ENCODE measurements at places on chromosomes 12 and 14. TPM values are rescaled to one million over a fixed set of nuclear protein-coding genes. Genes with fewer than 3 reads are reported as not detected.

The RFLNA gene
- total RNA-seq, result not detected

DNA sequence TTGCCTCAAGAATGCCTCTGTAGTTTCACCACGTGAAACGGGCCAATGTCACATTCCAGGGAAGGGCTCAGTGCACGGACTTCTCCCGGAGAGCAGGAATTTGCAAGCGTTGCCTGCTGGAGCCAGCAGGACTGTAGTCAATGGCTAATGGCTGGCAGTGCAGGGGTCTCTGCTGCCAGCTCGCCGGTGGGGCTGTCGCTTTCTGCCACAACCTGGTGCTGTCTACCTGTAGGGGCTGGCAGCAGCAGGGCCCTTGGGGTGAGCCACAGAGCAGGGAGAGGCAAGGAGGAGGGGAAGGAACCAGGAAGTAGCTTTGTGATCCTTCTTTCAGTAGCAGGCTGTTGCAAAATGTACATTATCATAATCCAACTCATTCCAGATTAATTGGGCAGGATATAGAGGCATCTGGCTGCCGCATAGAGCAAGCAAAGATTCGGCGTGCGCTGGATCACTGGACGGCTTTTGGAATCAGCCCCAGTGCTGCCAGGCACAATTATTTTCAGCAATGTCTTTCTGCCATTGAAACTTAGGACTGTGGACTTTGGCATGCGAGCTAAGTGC is 114.1 kb downstream of the PAPOLA start:
- DNase-seq, result no peak
- peaks cover 6% of the 10 kb centered on the region for H3K27me3 ChIP-seq
- H3K4me1 ChIP-seq, result no peaks in the 10 kb centered on the region
- no peaks in the 10 kb centered on the region for H3K36me3 ChIP-seq
- no peak overlapping the region for H3K27ac ChIP-seq

- H3K27ac ChIP-seq, result no peak overlapping the region
- DNase-seq, result no peak
- no peak overlapping the region for H3K4me3 ChIP-seq
- H3K4me1 ChIP-seq, result peaks cover 6% of the 10 kb centered on the region
- H3K27me3 ChIP-seq, result peaks cover 2% of the 10 kb centered on the region
Measured at GRCh38 chr14:105882626-105883025, 356.2 kb downstream of the TMEM121 start.

- H3K36me3 ChIP-seq, result peaks cover 13% of the 10 kb centered on the region
- DNase-seq, result no peak
- H3K27me3 ChIP-seq, result no peaks in the 10 kb centered on the region
- no peak overlapping the region for H3K27ac ChIP-seq
- H3K4me3 ChIP-seq, result no peak overlapping the region
Measured at GRCh38 chr14:98976271-98976670, 295.7 kb downstream of the BCL11B start.
